IMR-90 (cell line): ENCODE measurements at places on chromosomes 5 and 9.

GRCh38 chr5:100634937-100635534 is 99.9 kb downstream of the FAM174A start:
- DNase-seq, result peak; percentile 2

DNA sequence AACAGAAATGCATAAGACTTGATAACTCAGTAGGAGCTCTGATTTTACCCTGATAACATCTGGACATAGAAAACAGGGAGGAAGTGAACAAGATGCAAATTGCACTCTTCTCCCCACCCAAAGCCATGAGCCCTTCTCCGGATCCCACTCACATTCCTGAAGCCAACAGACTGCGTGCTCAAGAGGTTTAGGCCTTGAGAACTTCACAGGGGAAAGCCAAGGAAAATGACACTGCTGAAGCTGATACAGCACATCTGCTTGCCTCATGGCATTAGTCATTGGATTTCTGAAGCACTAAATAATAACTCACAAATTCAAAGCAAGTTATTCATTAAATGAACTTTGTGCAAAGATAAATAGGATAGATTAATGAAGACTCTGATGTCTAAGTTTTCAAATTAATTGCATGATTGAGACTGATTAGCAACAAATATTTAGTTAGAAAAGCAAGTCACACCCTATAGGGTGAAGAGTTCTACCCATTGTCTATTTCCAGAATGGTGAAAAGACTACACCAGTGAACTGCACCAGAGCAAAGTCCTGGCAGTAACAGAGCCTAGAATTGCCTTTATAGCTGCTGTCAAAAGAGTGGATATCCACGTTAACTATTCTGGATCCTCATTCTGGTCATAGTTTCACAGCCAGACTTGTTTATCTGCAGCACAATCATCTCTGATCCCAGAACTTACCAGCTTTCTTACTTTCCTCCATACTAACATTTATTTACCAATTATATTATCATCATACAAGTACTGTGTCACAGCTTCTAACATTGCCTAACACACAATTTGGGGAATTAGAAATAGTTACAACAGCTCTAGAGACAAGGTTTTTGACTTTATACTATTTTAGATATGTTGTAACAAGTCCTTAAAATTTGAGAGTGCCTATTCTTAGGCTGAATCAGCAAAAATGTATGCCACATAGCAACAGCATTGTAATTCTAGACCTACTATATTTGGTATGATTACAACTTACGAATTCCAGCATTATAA is 432.1 kb upstream of the RGMB start:
- peak; percentile 99 for DNase-seq

- DNase-seq, result no peak
Measured at GRCh38 chr5:20266066-20266465, 278.1 kb upstream of the CDH18 start.

- DNase-seq, result peak; percentile 57
Measured at GRCh38 chr9:75152416-75152815, 64.1 kb downstream of the OSTF1 start.

GRCh38 chr9:97758334-97758916 is 61.3 kb upstream of the XPA start:
- no peak for DNase-seq

- peak; percentile 39 for DNase-seq
Measured at GRCh38 chr5:15746833-15747232, 246.9 kb downstream of the FBXL7 start.

- peak; percentile 18 for DNase-seq
Measured at GRCh38 chr5:171520300-171521174, 101.1 kb downstream of the FGF18 start.

- DNase-seq, result peak; percentile 89
Measured at GRCh38 chr5:73296772-73297171, 123.8 kb downstream of the TMEM174 start.

- DNase-seq, result no peak
Measured at GRCh38 chr9:112831281-112831851, 59.3 kb downstream of the SLC46A2 start.
